ENCODE measurements at places on chromosomes 7 and 10. TPM values are rescaled to one million over a fixed set of nuclear protein-coding genes. Genes with fewer than 3 reads are reported as not detected.

DNA sequence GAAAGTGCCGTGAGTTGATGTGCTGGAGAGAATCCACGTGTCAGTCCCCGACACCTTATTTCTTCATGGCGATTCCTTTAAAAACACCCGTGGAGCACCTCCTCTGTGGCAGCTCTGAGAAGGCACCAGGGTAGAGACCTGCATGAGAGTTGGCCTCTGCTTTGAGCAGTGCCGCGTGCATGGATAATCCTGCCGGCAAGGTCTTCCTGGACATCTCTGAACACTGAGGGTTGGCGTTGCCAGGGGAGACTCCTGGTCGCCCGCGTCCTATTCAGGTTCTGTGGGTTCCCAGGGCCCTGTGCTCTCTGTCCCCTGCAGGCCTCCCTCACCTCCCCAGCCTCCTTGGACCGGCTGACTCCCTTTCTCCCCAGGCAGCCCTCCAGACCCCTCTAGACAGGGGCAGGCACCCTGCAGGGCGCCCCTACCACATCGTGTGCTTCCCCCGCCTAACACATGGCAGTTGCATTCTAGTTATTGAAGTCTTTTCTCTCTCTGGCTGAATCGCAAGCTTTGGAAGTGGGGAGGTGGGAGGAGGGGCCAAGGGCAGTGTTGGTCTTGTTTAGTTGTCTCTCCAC is 95.6 kb downstream of the MKI67 start:
- H3K4me1 ChIP-seq: peaks cover 11% of the 10 kb centered on the region
- no peaks in the 10 kb centered on the region for H3K27me3 ChIP-seq
- H3K4me3 ChIP-seq: no peak overlapping the region
- no peaks in the 10 kb centered on the region for H3K36me3 ChIP-seq

DNA sequence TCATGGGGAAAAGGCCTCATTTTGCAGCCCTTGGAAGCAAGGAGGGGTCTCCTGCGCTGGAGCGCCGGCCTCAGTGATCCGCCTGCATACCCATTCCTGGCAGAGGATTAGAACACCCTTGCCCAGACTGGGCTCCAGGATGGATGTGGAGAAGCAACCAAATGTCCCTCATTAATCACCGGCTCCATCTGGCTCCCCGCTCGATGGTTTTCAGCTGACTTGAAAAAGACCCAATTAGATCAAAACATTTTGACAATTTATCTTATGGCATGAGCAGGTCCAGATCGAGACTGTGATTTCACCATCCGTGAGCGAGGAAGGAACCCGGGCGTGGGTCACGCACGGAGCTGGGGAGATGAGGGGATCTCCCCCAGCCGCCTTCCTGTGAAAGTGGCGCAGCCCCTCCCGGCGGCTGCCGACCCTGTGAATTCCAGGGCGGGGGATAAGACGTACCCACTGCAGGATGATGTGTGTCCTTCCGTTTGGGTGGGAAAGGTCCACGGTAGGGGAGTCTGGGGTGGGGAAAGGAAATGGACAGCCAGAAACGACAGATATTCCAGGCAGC is 141.6 kb downstream of the EMX2 start:
- no peaks in the 10 kb centered on the region for H3K4me1 ChIP-seq
- no peak overlapping the region for H3K4me3 ChIP-seq
- H3K27ac ChIP-seq: no peak overlapping the region
- no peak for DNase-seq
- H3K27me3 ChIP-seq: peaks cover 2% of the 10 kb centered on the region

GRCh38 chr7:22477876-22478450 is 22.0 kb downstream of the STEAP1B start:
- DNase-seq: no peak
- H3K4me3 ChIP-seq: no peak overlapping the region
- H3K27ac ChIP-seq: no peak overlapping the region
- H3K4me1 ChIP-seq: peaks cover 10% of the 10 kb centered on the region
- H3K36me3 ChIP-seq: no peaks in the 10 kb centered on the region

GRCh38 chr7:136489808-136490207 is 378.6 kb upstream of the CHRM2 start:
- no peaks in the 10 kb centered on the region for H3K36me3 ChIP-seq
- H3K27ac ChIP-seq: no peak overlapping the region
- H3K4me3 ChIP-seq: no peak overlapping the region
- no peaks in the 10 kb centered on the region for H3K27me3 ChIP-seq

DNA sequence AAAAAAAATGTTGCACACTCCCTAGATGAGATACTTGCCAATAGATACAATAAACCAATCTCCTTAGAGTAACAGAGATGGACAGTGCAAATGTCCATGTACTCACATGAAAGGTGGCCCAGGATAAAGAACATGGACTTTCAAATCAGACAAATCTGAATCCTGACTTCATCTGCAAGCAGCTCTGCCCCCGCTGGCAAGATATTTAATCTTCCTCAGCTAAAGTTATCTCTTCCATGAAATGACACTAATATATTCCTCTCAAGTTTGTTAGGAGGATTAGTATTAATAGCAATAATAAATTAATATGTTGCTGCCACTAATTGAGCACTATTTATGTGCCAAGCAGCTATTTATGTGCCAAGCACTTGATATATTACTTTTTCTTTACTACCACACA is 148.6 kb upstream of the YAE1 start:
- H3K4me1 ChIP-seq: peaks cover 4% of the 10 kb centered on the region
- no peak for DNase-seq
- H3K27me3 ChIP-seq: peaks cover 40% of the 10 kb centered on the region

- H3K4me1 ChIP-seq: peaks cover 32% of the 10 kb centered on the region
- H3K4me3 ChIP-seq: no peak overlapping the region
- H3K27me3 ChIP-seq: no peaks in the 10 kb centered on the region
- no peaks in the 10 kb centered on the region for H3K36me3 ChIP-seq
- H3K27ac ChIP-seq: no peak overlapping the region
Measured at GRCh38 chr10:17510242-17510908, 56.0 kb upstream of the ST8SIA6 start.

DNA sequence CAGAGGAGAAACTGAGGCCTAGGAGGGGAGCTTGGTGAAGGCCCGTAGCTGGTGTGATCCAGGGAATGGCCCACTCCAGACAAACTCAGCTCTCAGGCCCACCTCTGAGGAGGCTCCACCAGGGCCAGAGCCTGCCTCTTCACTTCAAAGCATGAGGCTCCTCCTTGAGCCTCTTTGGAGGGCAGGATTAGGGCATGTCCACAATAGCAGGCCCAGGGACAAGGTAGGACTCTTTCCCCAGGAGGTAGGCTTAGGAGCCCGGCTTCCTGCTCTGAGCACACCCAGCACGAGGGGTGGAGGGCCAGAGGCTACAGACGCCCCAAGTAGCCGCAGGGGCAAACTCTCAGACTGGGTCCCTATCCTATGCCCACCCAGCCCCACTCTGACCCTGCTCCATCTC is 164.6 kb upstream of the ZMIZ1 start:
- H3K36me3 ChIP-seq: no peaks in the 10 kb centered on the region
- H3K4me3 ChIP-seq: no peak overlapping the region
- H3K4me1 ChIP-seq: no peaks in the 10 kb centered on the region
- no peak overlapping the region for H3K27ac ChIP-seq
- DNase-seq: no peak

- no peaks in the 10 kb centered on the region for H3K27me3 ChIP-seq
- H3K4me3 ChIP-seq: no peak overlapping the region
Measured at GRCh38 chr7:79465551-79465950, 12.1 kb upstream of the MAGI2 start.

SEMA3D gene
- 0.64 TPM for total RNA-seq

IGF2BP3 gene
- 2.7 TPM for total RNA-seq

DNA sequence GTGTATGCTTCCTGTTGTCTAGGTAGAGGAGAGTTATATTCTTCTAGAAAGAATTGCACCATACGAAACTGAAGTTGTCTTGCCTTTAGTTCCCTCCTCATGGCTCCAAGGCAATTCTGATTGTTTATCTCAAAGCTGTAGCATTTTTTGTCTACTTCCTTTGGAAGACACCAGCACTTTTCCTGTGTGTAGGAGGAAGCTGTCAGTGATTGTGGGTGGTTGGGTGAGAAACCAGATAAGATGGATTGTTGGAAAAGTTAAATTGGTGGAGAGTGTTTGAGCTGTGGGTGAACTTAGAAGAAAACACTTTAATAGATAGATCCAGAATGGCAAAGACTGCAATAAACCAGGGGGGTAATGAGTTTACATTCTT is 12.1 kb upstream of the CSTF2T start:
- no peaks in the 10 kb centered on the region for H3K27me3 ChIP-seq
- no peak for DNase-seq
- peak overlapping the region; percentile 56 for H3K27ac ChIP-seq
- H3K4me1 ChIP-seq: peaks cover 40% of the 10 kb centered on the region

DNA sequence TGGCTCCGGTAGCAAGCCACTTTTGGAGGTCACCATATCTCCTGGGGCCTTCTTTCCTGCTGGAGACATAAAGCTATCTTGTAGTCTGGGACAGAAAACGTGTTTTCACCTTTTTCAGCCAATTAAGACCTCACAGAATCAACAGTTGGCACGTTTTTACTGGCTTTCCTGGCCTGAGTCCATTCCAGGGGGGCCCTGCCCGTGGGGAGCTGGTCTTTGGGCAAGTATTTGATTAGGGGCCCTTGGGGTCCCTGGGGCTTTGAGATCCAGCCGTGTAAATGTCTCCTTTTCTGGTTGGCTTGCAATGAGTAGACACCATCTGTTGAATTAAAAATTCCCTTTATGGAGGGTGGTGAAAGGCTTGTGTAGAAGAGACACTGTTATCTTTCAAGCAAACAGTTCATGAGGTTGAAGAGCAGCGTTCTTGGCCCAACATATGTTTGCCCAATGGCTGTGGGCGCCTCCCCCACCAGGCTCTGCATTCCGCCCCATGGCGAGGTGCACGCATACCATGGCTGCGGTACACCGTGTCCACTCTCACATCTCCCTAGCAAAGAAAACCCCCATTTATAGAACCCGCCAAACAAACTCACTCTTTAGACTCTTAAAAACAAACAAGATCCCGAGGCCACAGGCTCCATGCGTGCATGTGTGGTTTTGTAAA is 593.2 kb downstream of the LRMDA start:
- no peaks in the 10 kb centered on the region for H3K27me3 ChIP-seq
- no peaks in the 10 kb centered on the region for H3K36me3 ChIP-seq
- DNase-seq: no peak
- H3K4me1 ChIP-seq: no peaks in the 10 kb centered on the region

DNA sequence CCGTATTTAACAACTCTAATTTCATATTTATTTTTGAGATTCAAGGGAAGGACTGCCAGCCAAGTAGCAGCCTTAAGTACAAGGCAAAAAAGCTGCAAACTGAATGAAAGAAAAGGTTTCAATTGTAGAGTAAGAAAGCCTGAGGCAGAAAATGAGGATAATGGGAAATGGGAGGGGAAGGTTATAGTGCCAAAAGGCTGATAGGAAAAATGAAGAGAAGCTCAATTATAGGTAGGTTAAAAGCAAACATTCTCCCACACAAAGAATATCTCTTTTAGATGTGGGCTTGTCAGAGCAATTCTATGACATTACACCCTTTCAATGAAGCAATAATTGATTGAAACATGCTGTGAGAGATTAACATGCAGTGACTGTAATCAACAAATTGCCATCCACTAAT is 175.3 kb downstream of the RAPGEF5 start:
- DNase-seq: no peak
- peaks cover 52% of the 10 kb centered on the region for H3K27me3 ChIP-seq
- H3K4me3 ChIP-seq: no peak overlapping the region
- H3K36me3 ChIP-seq: no peaks in the 10 kb centered on the region
- H3K4me1 ChIP-seq: peaks cover 6% of the 10 kb centered on the region
- no peak overlapping the region for H3K27ac ChIP-seq

DNA sequence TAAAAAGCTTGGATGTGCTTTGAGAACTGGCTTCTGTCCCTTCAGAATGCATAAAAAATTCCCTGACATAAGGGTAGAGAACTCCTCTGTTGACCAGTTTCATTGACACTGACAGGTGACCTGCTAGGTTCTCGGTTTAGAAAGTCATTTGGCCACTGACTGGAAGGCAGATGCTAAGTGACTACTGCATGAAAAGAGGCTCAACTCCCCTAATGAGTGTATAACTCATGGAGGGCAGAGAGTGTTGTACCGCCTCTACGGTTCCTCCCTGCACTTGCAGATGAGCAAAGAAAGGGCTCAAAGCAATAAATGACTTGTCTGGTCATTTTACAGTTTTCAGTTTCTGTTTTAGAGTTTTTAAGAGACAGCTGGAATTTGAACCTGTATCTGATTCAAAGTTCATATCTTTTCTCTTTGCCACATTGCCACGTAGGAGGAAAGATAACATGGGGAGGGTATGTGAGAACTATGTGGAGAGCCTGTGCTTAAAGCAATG is 2.9 kb upstream of the FGL2 start:
- DNase-seq: no peak
- no peak overlapping the region for H3K4me3 ChIP-seq
- peaks cover 2% of the 10 kb centered on the region for H3K36me3 ChIP-seq
- no peak overlapping the region for H3K27ac ChIP-seq
- no peaks in the 10 kb centered on the region for H3K27me3 ChIP-seq

DNA sequence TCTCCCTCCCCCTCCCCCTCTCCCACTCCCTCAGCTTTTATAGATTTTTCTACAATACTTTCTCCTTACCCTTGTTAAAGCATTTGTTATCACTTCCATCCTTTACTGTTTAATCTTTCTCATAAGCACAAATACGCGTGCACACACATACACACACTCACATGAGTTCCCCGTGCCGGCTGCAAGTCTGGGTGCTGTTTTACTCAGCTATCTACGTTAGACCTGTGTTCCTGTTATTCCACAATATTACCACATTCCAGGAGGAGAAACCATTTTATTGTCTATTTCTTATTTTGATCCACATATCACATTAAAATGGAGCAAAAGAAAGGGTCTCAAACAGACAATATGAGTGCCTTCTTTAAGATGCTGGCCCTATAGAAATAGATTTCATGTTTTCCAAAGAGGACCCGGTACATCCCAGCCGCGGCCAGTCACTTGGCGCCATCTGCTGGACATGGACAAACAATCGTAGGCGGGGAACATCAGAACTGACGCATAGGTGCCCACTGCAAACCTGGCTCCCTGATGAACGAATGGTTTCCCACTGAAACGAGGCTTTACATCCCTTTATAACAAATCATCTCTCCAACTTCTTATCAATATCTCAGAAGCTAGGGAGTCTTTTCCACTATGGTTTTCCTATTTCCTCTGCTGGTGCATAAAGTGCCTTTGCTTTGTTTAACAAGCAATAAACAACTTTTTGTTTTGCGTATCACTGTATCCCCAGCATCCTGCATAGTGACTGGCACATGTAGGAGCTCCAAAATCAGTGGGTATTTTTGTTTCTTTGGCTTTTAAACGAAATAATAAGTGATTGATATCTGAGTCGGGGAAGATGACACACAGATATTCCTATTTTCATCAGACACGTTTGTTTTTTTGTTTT is 25.2 kb upstream of the OPTN start:
- H3K4me3 ChIP-seq: no peak overlapping the region
- H3K27me3 ChIP-seq: peaks cover 20% of the 10 kb centered on the region
- peaks cover 4% of the 10 kb centered on the region for H3K4me1 ChIP-seq

All from activated CD4-positive, alpha-beta T cell treated with anti-CD3 and anti-CD28 coated beads, Interleukin-2, amount 10 ng/mL, durations not matched to agents 24 days and 14 days (primary cell).